ENCODE measurements at places on chromosomes 12 and 14.
A peak's percentile ranks its signal among the peaks of the same experiment; 100 is the strongest.

DNA sequence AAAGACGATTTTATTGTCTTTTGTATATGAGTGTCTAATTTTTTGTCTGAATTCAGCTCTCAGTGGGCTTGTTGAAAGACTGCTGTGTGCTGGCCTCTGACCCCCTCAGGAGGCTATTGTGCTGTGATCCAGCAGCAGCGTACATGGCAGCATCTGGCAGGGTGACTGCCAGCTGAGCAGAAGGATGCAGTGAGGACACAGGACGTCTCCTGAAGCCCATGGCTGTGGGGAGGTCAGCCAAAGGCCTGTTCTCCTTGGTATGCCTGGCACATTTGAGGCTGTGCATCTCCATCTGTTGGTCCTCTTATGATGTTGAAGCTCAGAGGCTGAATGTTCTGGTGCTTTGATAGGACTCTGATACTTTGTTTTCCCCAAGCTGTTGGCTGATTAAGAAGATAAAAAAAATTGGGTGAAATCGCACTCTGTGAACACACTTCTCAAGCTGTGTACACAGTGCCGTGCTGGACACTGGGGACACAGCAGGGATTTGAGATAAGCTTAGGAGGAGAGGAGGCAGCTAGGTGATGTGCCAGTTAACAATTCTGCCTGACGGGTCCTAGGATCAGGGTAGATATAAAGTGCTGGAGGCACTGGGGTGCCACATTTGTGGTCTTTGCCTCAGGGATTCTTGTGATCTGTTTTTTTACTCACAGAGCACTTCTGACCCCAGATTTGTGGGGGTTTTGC, 37.5 kb downstream of the EID3 start:
- no peak for DNase-seq

- DNase-seq = no peak
These were observed 17.4 kb downstream of the LETMD1 start for GRCh38 chr12:51065530-51065929.

DNA sequence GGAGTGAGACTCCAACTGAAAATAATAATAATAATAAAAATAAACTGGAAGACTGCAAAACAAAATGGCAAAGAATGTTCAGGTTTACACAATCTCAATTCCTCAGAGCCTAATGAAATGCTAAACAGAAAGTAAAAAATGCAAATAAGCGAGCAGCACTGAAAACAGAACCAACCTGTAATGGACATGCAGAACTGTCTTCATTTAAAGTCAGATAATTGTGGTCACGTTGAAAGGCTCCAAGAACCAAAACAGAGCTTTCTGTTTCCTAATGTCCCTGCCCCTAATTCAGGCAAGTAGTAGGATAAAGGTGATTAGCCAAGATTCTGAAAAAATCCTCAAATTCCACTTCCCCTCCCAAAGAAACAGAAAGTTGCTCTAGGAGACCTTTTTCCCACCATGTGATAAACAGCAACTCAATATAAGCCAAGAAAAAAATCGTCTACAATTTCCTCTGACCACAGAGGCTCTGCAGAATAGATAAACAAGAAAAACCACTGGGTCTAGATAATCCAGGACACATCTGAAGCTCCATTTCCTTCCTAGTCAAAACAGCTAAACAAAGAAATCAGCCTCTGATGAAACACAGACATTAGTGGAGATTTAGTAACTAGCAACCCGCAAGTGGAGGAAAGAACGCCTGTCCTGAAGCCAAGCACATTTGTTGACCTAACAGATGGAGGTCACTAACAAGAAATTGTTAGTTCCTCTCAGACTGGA, 3.0 kb downstream of the MIS18BP1 start:
- no peak for DNase-seq

DNA sequence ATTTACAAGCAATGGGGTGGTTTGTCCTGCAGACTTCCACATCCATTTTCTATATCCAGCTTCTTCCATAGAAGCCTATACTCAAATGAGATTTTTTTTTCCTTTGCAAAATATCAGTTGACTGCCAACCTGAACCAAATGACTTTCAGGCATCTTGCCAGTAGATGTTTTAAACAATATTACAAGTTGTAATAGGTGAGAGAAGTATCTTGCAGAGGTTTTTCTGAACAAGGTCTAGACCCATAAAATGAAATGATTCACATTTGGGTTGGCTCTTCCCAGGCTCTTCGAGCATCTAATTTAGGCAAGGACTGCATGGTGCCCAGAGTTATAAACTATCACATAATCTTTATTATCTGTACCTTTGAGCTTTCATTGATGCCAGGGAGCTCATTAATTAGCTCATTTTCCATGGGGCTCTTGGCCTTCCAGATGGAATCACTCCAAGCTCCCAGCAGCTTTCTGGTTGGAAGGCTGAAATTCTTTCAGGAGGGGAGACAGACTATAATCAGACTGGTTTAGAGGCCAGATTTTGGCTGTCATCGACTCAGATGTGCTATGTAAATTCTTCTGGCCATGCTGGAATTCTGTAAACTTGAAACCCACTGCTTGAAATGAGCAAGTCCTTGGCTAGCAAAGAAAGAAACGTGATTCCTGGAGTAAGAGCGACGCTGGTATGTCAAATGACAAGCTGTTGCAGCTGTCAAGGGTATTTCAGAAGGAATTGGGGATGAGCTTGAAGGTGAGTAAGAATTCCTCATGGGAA, 32.2 kb upstream of the DICER1 start:
- DNase-seq = peak; percentile 58

DNA sequence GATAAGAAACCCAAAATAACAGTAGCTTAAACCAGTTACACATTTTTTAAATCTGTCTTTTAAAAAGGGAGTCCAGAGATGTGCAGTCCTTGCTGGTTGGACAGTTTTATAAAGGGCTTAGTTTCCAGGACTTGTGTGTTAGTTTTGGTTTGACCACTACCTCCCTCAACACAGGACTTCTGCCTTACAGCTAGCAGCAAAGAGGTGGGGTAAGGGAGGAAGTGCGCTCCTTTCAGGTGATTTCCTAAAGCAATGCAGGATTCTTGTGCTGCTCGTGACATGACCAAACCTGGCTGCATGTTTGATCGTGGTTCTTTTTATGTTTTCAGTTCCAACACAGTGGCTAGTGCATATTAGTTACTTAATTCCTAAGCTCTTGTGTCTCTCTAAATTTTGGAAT, 266.2 kb downstream of the TMTC2 start:
- no peak for DNase-seq

- DNase-seq = no peak
These were observed 69.9 kb upstream of the FOXN3 start for GRCh38 chr14:89486961-89487360.

GRCh38 chr12:75856235-75856634, 175.3 kb downstream of the PHLDA1 start:
- DNase-seq = no peak

- peak; percentile 71 for DNase-seq
These were observed 18.5 kb upstream of the EML1 start for GRCh38 chr14:99774556-99775307.

GRCh38 chr12:77189458-77189857, 124.1 kb upstream of the E2F7 start:
- no peak for DNase-seq

GRCh38 chr14:21382095-21382494, 1.7 kb downstream of the SUPT16H start:
- no peak for DNase-seq

- no peak for DNase-seq
These were observed 86.5 kb downstream of the ATP2B1 start for GRCh38 chr12:89622115-89622514.

- peak; percentile 93 for DNase-seq
These were observed at the start of gene CHST11 for GRCh38 chr12:104456417-104456949. Gene CHST11, plus strand, starts transcription at chr12:104456948.

DNA sequence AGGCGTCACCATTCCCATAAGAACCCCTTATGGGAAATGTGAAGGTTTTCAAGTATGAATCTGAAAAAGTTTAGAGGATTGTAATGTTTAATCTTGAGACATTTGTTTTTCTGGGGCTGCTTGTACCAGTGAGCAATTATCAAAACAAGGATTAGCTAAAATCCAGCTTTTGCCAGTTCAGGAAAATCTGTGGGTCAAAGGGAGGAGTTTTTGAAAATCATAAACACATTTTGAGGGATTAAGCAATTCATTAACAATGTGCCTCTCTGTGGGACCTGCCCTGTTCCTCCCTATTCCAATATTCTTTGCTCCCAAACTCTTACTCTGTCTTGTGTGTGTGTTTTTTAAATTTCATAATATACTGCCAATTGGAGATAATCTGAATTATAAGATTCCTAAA, 11.7 kb upstream of the DAAM1 start:
- no peak for DNase-seq

- no peak for DNase-seq
These were observed 1552.1 kb downstream of the AACS start for GRCh38 chr12:126617312-126617711.

- DNase-seq = no peak
These were observed 3.4 kb downstream of the TXNRD1 start for GRCh38 chr12:104218935-104219334.

DNA sequence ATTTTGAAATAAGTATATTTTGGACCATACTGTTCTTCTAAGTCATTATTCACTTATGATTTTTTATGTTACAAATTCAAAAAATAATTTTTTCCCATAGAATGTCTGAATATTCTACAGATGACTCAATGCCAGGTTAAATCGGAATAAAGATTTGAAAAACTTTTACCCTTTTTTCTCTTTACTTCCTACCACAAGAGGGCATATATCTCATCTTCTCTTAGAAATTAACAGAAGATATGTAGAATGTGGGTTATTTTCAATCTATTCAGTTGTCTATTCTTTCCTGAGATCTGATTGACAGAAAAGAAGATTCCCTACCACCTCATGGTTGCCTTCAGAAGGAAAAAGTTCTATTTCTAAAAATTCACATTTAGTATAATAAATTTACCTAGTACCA, 53.0 kb upstream of the KITLG start:
- DNase-seq = no peak

GRCh38 chr12:24838531-24838950, 110.4 kb downstream of the BCAT1 start:
- DNase-seq = peak; percentile 31

DNA sequence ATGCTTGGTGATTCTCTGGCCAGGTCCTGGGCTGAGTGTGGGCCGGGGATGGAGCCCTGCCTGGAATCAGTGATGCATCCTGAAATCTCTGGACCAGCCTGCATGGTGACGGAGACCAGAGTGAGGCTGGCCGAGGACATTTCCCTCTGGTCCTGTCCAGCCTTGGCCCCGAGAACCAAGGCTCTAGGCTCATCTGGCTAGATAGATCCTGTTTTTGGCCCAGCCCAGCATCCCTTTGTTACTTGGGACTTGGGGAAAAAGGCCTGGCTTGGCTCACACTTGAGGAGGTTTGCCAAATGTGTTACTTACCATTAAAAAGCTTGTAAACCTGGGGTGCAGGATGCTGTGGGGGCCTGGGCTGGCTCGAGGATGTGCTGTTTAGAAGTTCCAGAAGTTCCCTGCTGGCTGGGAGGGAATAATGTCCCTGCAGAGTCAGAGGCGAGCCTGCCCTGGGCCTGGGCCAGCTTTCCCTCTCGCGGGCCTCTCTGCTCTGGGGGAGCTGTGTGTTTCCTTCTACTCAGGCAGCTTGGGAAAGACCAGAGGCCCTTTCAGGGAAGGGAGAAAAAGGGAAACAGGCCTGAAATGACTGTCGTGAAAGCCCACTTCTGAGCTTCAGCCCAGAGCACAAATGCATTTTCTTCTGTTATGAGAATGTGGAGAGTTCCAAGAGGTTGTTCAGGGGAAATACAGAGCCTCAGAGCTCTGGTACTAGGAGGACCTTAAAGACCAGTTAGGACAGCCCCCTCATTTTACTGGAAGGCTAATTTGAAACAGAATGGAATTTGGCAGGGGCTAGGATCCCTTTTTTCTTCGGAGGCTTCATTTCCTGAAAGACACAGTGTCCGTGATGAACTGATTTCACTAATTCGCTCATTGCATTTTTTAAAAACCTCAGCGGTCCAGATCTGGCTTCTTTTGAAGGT, 47.2 kb upstream of the CTDSP2 start:
- DNase-seq = peak; percentile 99

- DNase-seq = no peak
These were observed 28.7 kb upstream of the CCND2 start for GRCh38 chr12:4244868-4245267.

DNA sequence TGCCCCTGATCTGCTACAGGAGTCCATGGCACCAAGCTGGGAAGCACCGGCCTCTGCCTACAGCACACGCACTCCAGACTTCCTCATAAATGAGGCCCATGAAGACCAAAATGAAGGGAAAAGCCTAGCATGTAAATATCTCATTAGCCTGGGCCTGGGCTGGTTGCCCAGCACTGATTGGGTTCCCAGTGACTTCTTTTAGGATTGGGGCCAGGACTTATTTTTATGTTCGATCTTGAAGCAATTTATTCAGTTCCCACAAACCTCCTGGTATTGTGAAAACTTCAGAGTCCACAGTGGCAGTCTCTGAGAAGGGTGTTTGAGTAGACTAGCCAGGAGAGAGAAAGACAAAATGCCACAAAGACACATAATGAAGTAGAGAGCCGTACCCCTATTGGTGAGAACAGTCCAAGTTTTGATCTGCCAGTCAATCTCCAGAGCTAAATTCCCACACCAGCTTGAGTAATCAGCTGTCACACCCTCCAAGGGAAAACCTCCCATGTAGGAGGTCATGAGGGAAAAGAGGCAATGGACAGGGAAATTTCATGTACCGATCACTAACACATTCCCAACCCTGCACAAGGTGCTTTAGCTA, 78.2 kb downstream of the PHLDA1 start:
- no peak for DNase-seq

GRCh38 chr12:116861320-116861719, 19.9 kb downstream of the HRK start:
- DNase-seq = peak; percentile 82

DNA sequence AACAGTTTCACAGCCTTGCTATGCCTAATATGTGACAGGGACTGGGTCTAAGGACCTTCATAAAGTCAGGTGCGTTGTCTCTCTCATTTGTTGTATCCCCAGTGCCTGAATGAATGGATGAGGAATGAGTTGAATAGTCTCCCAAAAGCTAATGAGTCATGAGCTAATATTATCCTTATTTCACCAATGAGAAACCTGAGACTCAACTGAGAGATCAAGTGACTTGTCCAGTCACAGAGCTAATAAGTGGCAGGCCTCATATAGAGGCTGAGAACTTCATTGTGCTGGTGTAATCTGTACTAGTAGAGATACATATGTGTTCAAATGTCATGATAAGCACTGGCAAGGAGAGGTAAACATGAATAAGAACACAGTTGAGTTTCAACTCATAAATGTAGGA, 612.4 kb downstream of the NRXN3 start:
- DNase-seq = no peak

DNA sequence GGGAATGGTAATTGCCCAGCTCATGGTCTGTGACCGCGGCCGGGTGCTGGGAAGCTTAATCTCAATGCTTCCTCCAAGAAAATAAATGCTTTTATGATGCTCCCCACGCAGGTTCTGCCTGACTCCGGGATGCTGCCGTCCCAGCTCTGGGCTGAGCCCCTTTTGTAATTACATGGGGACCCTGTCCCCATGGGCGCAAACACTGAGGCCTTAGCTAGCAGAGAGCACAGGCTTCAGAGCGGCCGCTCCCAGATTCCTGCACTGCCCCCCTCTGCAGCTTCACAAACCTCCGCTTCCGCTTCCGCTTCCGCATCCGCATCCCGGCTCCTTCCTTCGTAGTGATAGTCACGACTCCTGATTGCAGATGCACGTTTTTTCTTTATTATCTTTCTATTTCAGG, 129.5 kb downstream of the KIF26A start:
- peak; percentile 50 for DNase-seq

Measured in right hindlimb (tissue), 1 donor.